ENCODE measurements at places on chromosomes 12 and 14.

- DNase-seq = no peak
Observed at GRCh38 chr12:83179999-83180398, 493.3 kb downstream of the TMTC2 start.

DNA sequence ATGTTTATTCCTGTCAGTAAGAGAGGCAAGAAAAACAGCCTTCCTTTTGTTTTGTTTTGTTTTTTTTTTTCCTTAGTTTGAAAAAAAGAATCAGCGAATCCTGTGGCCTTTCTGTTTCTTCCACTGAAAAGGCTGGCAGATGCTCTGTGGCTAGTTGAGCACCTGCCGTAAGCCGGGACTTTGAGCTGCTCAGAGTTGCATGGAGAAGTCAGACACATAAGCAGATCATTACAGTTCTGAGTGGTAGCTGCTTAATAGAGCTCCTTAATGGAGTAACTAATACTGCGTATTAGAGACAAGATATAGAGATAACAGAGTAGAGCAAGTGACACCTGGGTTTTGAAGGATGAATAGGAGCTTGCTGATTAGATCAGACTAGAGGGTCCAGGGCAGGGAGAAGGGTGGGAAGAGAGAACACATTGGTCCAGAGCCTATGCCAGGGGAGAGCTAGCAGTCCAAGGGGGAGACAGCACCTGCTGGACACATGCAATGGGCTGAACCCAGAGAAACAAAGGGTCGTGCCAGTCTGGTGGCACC is 129.4 kb downstream of the TSPAN9 start:
- DNase-seq = no peak

GRCh38 chr14:102761206-102761605 is 16.0 kb upstream of the TRAF3 start:
- no peak for DNase-seq

- DNase-seq = no peak
Observed at GRCh38 chr14:45373877-45374276, 120.9 kb upstream of the MIS18BP1 start.

GRCh38 chr14:24438223-24439097 is 4.1 kb downstream of the SDR39U1 start:
- DNase-seq = no peak

- no peak for DNase-seq
Observed at GRCh38 chr12:70543444-70543843, 93.8 kb downstream of the PTPRB start.

DNA sequence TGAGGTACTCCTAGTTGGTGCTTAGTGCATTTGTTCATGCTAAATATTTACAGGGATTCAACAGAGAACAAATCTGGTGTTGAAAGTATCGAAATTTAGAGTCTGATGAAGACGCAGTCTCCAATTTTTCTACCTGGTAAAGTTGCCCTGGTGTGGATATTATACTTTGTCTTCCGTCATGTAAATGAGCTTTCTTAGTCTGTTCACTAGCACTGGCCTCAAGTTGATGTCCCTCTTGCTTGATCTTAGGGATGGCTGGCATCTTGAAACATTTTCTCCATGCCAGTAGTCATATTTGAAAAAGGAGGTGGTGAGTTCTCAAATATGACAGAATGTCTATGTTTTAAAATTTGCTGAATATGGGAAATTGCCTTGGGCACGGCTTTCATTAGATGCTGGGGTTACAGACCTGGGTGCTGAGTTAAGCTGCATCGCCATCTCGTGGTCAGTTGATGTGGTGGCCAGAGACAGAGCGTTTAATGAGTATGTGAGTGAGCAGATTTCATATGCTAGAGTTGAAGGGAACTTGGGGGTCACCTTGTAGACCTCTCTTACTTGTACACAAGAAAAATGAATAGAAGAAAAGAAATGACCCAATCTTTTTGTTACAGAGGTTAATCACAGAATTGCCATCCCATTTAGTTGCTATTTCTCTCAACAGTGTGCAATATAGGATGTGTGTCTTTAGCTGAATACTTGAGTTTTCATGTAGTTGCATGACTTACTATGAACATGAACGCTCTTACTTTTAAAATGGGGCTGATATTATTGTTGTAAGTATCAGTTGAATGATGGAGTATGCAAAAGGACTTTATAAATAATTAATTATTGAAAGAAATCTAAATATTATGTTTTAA is 172.8 kb upstream of the DCN start:
- peak; percentile 52 for DNase-seq

- no peak for DNase-seq
Observed at GRCh38 chr12:45665941-45666340, 63.6 kb upstream of the ARID2 start.

DNA sequence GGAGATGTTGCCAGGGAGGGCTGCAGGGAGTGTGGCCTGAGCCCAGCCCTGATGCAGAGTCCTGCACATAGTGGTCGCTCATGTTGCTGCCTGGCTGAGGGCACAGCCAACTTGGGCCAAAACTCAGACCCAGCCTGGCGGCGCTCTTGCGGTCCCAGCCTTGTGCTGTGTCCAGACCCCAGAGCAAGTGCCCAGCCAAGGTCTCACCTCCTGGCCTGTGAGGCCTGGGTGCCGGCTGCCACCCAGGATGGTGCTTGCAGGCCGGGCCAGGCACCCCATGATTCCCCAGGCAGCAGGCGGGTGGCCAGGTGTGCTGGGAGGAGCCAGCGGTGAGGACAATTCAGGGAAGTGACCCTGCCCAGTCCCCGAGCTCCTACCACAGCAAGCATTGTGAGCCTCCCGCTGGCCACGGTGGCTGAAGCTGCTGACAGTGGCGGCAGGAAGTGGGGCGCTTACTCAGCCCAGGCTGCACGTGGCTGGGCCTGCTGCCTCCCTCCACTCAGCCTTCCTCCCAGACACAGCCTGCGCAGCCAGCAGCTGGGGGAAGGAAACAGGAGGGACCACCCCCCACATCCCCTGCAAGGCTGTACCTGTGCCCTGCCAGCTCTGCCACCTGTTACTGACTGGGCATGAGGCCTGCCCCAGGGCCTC is 17.7 kb upstream of the PGF start:
- no peak for DNase-seq

DNA sequence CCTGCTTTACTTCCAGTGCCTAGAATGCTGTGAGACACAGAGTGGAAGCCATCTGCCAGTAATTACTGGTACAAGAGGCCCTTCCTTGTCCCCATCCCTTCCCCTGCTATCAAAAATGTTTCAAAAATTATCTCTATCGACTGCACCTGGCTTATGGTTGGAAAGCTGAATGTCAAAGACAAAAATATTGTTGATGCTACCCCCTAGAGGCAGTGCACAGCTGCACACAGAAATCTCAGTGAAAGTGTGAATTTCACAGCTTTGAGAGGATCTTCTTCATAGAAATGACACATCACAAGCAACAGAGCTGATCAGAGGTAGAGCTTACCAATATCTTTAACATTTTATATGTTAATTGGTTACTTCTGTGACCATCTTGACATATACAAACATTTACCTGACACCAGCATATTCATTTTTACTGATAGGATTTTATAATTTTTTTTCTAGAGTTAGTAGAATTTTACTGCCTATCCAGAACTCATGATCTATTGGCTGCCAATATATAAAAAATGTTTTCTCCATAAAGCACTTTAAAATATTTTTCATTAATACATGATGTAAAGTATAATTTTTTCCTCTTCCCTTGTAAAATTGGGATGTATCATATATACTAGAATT is 138.0 kb downstream of the AACS start:
- peak; percentile 11 for DNase-seq

- DNase-seq = no peak
Observed at GRCh38 chr14:59537476-59537875, 39.1 kb downstream of the CCDC175 start.

- no peak for DNase-seq
Observed at GRCh38 chr14:28097585-28097984, 669.0 kb upstream of the FOXG1 start.

GRCh38 chr14:71467361-71467811 is 464.8 kb upstream of the RGS6 start:
- DNase-seq = no peak
